ENCODE measurements at places on chromosomes 16 and 17. TPM values are rescaled to one million over a fixed set of nuclear protein-coding genes. Genes with fewer than 3 reads are reported as not detected.

RHBDF1 gene
- 11.9 TPM for total RNA-seq

- DNase-seq, result peak; percentile 50
Measured at GRCh38 chr17:55962951-55963401, 190.3 kb upstream of the ANKFN1 start.

LPO gene
- not detected for total RNA-seq

GRCh38 chr16:1691956-1692355 lies 13.9 kb downstream of the JPT2 start:
- DNase-seq, result no peak

CLEC19A gene
- not detected for total RNA-seq

GRCh38 chr16:7101054-7101453 lies 231.6 kb upstream of the RBFOX1 start:
- DNase-seq, result no peak

HOXB8 gene
- total RNA-seq, result 1.8 TPM

DNA sequence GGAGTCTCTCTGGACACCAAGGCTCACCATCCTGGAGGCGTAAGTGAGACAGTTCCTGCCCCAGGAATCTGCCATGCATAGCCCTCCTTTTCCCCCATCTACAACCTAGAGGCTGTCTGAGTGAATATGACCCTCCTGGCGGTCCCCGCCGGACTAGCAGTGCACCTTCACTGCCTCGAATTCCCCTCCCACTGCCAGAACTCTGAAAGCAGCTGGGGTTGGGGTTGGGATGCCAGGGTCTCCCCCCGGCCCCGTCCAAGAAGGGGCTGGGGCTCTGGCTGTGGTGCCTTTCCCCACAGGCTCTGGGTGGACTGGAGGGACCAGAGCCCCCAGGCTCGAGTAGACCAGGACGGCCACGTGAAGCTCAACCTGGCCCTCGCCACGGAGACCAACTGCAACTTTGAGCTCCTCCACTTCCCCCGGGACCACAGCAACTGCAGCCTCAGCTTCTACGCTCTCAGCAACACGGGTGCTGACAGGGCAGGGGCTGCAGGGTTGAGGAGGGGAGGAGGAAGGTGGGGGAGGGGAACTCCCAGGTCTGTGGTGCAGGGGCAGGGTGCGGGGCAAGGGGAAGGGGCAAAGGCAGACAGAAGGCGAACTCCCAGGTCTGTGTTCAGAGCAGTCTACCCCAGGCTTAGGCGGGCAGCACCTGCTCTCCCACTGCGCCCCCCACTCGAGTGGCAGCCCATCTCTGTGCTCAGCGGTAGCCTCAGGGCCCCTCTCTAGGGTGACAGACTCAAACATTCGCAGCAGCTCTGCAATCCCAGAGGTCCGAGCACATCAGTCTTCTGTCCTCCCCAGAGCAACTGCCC lies 1.2 kb downstream of the ZACN start:
- no peak for DNase-seq

DNA sequence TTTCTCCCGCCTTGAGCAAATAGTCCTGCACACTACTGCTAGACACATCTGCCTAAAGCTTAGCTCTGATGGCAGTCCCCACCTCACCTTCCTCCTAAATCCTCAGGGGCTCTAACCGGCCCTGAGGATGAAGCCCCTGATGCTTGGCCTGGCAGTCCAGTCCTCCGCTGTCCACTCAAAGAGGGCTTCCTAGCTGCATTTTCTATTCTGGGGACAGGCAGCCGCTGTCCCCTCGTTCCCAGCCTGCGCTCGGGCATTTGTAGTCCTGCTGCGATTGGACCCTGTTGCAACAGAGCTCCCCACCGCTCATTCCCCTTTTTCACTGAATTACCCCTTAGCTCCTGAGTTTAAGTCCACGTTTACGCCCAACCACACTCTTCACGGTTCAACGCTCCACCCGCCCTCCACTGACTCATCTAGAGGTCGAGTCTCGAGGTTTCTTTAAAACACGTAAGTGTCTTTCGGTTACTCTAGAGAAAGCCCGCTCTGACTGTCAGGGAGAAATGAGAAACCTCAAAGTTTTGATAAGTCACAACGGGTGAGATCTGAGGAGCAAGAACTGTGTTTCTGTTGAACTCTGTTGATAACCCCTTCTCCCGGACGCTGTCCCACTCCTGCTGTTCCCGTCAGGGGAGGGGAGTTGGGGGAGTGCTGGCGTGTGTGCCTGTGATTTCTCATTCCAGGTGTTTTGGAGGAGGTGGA lies 4.5 kb downstream of the CCR7 start:
- no peak for DNase-seq

- DNase-seq, result no peak
Measured at GRCh38 chr16:70476272-70477020, 22.1 kb downstream of the FCSK start.

- no peak for DNase-seq
Measured at GRCh38 chr16:75660726-75661302, 13.2 kb downstream of the TERF2IP start.

DNA sequence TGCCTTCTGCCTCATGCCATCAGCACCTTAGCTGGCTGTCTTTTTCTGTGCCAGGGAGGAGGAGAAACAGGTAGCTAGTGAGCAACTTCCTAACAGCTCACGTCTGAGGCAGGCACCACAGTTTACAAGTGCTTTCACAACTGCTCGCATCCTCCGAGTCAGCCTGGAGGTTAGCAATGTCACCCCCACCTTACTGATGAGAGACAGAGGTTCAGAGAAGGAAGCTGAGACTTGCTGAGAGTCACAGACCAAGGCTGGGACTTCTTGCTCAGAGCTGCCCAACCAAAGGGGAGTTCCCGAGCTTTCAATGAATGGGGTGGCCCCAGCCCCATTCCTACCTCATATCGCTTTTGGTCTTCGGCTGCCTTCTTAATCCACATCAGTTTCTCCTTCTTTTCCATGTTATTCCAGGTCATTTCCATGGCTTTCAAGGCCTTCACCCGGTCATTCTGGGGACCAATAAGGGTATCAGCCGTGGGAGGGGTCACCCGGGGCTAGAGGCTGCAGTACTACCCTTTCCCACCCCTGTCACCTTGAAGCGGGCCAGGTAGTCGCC lies 9.6 kb downstream of the UBTF start:
- DNase-seq, result no peak

KRTAP9-7 gene
- total RNA-seq, result not detected

- peak; percentile 43 for DNase-seq
Measured at GRCh38 chr17:28908640-28909167, 5.8 kb upstream of the DHRS13 start.

DNA sequence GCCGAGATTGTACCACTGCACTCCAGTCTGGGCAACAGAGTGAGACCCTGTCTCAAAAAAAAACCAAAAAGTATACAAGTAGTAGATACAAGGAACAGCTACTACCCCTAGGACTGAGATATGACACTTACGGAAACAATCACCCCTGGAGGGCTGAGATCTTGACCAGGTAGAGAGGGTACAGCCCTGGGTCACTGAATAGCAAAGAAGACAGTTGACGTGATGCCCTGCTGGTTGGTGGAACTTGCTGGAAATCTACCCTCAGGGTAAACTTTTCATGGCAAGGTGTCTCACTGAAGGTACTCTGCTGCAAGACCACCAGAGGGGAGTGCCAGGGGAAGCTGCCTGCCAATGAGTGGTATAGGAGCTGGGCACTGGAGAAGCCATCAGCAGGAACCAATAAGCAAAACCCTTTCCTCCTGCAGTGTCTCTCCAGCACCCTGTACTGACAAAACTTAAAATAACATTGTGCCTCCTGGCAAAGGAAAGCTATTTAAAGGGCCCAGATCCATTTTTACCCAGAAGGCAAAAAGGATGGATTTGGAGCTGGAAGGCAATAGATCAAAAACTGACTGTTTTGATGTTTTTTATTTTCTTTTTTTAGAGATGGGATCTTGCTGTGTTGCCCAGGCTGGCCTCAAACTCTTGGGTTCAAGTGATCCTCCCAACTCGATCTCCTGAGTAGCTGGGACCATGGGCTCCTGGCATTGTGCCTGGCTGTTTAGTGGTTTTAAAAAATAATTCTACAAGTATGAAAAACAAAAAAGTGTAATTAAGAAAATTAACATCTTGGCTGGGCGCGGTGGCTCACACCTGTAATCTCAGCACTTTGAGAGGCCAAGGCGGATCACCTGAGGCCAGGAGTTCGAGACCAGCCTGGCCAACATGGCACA lies 11.3 kb upstream of the PDXDC1 start:
- DNase-seq, result no peak

GRCh38 chr16:87321336-87322107 lies 4.3 kb upstream of the C16orf95 start:
- DNase-seq, result no peak

DNA sequence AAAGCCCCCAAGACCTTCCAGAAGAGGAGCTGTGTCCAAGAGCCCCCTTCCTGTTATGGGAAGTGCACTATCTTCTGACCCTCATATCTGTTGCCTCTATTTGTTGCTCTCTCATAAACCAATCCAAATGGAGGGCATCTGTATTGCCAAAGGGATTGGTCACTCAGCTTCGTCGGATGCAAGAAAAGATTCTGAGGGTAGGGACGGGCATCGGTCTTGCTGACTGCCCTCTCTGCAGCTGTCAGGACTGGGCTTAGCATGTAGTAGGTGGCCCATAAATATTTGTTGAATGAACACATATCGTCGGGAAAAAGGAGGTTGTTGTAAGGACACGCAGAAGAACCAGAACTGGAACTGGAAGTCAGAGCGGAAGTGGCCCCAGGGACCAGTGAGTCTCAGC lies 44.1 kb downstream of the CCDC42 start:
- DNase-seq, result no peak

DNA sequence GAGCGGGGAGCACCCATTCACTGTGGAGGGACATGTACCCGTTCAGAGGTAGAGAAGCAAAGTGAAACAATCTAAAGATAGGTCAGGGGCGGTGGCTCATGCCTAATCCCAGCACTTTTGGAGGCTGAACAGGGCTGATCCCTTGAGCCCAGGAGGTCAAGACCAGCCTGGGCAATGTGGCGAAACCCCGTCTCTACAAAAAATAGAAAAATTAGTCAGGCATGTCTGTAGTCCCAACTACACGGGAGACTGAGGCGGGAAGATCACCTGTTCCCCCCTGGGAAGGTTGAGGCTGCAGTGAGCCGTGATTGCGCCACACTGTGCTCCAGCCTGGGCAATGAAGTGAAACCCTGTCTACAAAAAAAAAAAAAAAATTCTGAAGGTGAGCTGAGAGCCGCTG lies 21.7 kb downstream of the MYL4 start:
- DNase-seq, result no peak

DNA sequence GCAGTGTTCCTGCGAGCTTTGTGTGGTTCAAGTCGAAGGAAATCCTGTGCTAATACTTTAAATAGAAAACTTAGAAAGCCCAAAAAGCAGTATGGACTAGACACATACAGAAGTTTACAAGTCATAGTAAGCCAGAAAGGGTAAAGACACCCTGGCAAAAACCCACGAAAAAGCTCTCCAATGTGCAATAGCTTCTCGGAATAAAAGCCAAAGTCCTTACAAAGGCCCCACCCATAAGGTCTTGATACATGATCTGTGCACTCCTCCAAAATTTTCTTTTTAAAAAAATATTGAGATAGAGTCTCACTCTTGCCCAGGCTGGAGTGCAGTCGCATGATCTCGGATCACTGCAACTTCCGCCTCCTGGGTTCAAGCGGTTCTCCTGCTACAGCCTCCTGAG lies 10.3 kb downstream of the C16orf86 start:
- no peak for DNase-seq

GRCh38 chr17:11081342-11081741 lies 159.7 kb upstream of the SHISA6 start:
- peak; percentile 47 for DNase-seq

GRCh38 chr16:89115216-89115861 lies 21.7 kb downstream of the ACSF3 start:
- DNase-seq, result peak; percentile 85

DNA sequence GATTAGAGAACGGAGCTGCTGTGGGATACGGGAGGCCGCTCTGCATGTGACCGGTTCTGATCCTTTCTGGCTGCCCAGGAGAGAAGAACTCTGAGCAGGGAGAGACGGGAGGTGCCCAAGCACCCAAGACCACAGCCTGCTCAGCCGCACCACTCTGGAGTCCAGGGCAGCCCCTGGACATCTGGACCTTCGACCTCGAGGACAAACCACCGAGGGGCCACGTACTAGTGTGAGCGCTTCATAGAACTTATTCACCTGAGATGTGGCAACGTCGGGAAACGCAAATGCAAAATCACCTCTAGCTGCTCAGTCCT lies 5.9 kb downstream of the RNF166 start:
- DNase-seq, result no peak

GRCh38 chr17:58278661-58279015 lies 2.1 kb downstream of the MPO start:
- no peak for DNase-seq

GRCh38 chr16:56466344-56466743 lies 15.0 kb downstream of the OGFOD1 start:
- DNase-seq, result no peak

KRT20 gene
- 797 TPM for total RNA-seq

DNA sequence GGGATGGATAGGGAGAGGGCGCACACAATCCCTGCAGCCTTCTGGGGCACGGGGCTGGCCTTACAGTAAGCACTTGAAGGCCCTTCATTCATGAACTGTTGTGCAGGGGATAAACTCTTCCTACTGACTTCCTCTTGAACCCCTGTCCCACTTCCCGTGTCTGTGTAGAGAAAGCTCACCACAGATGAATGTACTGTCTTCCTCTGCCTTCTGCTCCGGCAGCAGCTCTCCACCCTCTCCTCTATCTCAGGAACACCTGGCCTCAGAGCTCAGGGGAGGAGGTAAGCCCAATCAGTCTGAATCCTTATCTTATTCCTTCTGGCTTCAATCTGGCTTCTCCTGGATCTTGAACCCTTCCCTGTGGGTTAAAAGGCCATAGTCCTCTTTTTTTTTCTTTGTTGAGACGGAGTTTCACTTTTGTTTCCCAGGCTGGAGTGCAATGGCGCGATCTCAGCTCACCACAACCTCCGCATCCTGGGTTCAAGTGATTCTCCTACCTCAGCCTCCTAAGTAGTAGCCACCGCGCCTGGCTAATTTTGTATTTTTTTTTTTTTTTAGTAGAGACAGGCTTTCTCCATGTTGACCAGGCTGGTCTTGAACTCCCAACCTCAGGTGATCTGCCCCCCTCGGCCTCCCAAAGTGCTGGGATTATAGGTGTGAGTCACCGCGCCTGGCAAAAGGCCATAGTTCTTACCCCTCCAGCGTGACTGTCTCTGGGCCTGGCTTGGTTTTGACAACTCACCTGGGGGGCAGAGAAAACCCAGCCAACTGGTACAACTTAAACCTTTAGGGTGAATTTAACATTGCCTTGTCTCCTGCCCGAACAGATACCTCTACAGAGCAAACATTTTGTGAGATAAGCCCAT lies 7.2 kb upstream of the SLC52A1 start:
- no peak for DNase-seq

DNA sequence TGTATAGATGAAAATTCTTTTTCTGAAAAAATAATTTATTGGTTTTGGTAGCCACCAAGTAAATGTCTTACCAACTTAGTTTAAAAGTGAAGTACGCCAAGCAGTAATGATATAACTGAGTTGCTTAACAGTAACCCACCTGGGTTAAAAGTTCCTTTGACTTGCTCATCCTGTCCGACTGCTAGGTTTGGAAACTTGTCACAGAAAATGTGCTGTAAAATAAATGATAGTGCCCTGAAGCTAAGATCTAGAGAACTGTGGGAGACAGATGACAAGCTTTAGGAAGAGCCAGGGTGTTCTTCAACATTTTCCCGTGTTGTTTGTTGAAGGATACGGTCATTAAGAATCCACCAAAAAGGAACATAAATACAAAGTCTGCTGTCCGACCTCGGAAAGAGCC lies 5.0 kb downstream of the DERL2 start:
- DNase-seq, result no peak

- no peak for DNase-seq
Measured at GRCh38 chr17:14514973-14515372, 214.1 kb downstream of the HS3ST3B1 start.

KLHL10 gene
- not detected for total RNA-seq

KRT12 gene
- 3.8 TPM for total RNA-seq

P2RX1 gene
- total RNA-seq, result 11.2 TPM
